ENCODE measurements at places on chromosomes 2 and 18.

DNA sequence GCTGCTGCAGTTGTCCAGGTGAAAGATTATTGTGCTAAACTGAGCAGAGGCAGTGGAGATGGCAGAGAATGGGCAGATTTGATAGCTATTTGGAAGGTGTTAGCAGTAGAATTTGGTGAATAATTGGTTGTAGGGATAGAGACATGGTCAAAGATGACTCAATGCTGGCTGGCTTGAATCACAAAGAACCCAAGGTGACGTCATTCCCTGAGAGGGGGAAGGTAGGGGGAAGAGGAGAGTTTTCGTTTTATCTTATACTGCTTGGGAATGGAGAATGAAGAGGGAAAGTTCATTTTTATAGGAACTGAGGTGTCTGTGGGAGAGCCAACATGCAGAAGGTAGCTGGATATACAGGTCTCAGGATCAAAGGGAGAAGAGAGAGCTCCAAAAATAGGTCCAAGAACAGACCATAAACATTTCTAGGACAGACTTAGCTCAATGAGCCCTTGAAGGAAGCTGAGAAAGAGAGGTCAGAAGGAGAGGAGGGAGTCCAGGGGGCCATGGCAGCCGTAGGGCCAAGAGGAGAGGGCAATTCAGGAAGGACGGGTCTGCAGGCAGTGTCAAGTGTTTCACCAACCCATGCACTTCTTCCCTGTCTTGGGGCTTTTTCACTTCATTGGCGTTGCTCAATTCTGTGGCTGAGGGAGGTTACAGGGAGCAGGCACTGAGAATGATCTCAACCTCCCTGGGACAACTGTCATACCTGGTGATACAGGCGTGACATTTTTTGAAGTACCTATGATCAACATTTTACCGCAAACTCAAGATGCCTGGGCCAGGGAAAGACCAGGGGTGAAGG, 281.3 kb downstream of the TDRD15 start:
- DNase-seq, result no peak

DNA sequence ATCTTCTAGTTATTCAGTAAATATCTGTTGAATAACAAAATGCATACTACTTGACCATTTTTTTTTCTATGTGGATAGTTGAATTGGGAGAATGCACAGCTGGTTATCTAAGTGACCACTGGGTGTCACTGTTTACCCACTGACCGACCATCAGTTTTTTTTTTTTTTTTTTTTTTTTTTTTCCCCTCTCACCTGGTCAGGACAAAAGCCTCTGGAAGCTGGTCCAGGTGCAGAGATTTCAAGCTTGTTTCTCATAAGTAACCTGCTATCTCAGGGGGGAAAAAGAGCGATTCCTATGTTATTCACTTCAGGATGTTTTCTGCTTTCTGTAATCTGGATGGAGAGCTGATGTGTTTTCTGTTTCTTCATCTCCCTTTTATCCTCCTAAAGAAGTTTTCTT, 256.0 kb downstream of the DCDC2C start:
- DNase-seq, result no peak

- DNase-seq, result no peak
Measured at GRCh38 chr18:61334491-61334850, 1.2 kb downstream of the CDH20 start.

GRCh38 chr2:133458280-133458679, 110.0 kb downstream of the NCKAP5 start:
- DNase-seq, result no peak

DNA sequence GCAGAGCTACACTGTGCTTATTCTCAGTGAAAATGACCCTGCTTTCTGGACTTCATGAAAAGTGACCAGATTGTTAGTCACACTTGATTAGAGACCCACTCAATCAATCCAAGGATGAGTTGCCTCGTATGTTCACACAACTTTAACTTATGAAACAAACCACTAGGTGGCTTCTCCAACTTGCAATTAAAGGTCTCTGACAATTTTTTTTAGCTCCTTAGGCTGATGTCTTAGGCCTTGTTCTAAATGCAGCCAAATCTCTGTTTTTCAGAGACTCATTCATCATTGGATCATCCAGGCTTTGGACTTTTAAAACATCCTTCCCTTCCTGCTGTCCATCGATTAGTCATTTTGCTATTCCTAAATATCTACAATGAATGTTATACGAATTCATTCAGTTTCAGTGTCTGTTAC, 63.4 kb downstream of the MREG start:
- peak; percentile 47 for DNase-seq

GRCh38 chr2:43000242-43001054, 208.1 kb upstream of the HAAO start:
- DNase-seq, result no peak

DNA sequence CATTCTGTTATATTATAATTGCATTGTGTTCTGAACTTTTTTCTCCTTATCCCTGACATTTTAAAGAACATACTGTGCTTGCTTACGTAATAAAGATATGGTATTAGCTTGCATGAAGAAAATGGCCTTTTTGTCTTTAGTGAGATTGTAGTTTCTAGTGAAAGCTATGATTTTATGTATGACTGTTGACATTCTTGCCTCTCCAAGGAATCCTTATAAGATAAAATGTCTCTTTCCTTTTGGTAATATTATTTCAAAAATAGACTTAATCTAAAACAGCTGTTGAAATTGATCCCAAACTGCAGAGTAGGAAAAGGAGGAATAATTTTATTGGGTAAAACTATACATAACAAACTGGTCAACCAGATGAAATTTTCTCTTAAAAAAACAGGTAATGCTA, 40.8 kb upstream of the CCDC102B start:
- no peak for DNase-seq

- DNase-seq, result no peak
Measured at GRCh38 chr18:66393463-66393862, 210.4 kb downstream of the CDH19 start.

GRCh38 chr18:10487154-10487553, 32.7 kb downstream of the APCDD1 start:
- DNase-seq, result no peak

DNA sequence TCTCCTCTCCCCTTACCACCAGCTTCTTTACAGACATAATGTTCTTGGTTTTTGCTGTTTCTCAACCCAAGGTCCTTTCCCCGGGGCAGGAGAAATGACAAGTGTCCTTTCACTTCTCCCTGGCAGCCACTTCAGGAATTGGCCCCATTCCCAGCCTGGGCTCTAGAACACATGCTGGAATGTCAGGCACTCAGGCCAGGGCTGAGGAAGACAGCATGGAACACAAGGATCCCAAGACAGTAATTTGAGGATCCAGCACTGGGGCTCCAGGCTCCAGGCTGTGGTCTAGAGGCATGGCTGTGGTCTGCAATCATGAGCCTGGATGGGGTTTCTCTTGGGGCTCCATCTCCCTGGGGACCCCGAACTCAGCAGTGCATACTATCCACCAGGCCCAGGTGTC, 201.4 kb downstream of the CELF4 start:
- no peak for DNase-seq

- no peak for DNase-seq
Measured at GRCh38 chr2:203470371-203470770, 64.7 kb downstream of the RAPH1 start.

GRCh38 chr2:71702971-71703898, 249.9 kb downstream of the DYSF start:
- DNase-seq, result no peak

DNA sequence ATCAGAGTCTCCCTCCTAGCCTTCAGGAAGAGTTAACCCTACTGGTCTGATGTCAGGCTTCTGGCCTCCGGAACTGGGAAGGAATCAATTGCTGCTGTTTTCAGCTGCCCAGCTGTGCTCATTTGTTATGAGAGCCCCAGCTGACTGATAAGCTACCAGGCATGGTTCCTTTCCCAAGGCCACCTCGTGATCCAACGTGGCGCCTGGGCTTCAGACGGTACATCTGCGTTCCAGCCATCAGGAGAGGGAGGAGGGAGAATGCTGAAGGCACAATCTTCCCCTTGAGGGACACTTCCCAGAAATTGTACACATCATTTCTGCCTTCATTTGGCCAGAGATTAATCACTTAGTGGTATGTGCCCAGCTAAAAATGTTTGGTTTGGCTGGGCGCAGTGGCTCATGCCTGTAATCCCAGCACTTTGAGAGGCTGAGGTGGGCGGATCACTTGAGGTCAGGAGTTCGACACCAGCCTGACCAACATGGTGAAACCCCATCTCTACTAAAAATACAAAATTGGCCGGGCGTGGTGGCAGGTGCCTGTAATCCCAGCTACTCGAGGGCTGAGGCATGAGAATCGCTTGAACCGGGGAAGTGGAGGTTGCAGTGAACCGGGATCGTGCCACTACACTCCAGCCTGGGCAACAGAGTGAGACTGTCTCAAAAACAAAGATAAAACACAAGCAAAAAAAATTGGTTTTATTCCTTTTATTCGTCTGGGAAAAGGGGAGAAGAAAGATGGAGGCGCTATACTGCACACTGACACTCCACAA, 10.5 kb upstream of the ARMC9 start:
- DNase-seq, result no peak

DNA sequence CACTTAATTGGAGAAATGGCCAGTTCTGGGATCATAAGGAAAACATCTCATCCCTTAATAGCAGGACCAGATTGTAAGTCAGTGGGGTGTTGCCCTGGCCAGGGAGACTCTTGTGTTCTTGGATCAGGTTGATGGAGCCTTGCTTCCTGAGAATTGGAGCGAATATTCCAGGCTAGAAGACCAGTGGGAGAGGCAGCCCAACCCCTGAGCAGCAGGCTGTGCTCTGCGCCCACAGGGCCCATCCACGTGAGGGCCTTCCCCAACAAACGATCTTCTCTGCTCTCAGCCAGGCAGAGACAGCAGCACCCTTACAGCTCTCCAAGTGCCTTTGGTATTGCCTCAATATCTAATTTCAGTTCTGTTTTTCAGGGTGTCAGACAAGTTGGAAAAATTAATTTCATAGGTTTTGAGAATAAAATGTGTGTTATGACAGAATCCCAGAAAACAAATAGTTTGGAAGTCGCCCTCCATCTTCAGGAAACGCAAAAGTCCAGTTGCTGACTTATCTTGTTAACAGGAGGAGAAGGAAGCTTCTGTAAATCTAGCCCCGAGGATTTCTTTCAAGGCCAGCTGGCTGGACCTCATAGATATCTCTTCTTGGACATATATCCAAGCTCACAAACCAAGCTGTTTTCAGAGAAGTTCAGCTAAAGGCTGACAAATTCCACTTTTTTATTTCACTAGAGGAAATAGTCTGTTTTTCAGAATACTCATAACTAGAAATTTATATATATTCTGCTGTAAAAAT, 105.5 kb downstream of the COPS8 start:
- no peak for DNase-seq

DNA sequence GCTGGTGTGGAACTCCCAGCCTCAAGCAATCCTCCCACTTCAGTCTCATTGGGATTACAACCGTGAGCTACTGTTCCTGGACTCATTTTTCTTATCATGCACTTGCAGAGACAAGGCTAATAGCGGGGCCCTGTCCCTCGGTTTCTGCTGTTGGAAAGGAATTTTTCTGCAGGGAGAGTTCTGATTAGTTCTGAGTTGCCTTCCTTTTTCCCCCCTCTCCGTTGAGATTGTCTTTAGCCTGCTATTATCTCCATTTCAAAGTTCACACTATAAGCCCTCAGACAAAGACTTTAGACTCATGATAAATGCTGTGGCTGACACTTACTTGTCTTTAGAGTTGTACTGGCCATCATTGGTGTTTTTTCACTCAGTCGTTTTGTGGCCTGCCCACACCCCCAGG, 97.2 kb downstream of the NCOA1 start:
- DNase-seq, result no peak

GRCh38 chr2:170277951-170278350, 100.0 kb downstream of the MYO3B start:
- DNase-seq, result no peak

- no peak for DNase-seq
Measured at GRCh38 chr2:79001285-79001684, 24.2 kb upstream of the REG3G start.

- no peak for DNase-seq
Measured at GRCh38 chr2:18998491-18998890, 359.9 kb downstream of the OSR1 start.

GRCh38 chr2:66508484-66509071, 73.7 kb downstream of the MEIS1 start:
- DNase-seq, result no peak

DNA sequence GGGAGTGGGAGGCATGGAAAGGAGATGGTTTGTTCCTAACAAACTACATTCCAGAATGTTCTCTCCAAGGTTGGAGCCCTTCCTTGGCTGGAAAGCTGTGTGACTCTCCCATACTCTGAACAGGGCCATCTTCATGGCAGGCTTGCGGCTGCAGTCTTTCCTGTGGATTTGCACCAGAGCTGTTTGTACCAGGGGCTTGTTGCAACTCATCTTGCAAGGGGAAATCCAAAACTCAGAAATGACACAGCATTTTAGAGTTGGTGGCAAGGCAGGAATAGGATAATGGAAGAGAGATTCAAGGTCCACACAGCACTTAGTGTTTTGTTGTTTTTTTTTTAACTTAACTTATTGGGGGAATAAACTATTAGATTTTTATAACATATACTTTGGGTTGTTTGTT, 73.7 kb upstream of the ZNF516 start:
- no peak for DNase-seq

GRCh38 chr18:79360933-79361332, 34.8 kb upstream of the NFATC1 start:
- DNase-seq, result no peak

DNA sequence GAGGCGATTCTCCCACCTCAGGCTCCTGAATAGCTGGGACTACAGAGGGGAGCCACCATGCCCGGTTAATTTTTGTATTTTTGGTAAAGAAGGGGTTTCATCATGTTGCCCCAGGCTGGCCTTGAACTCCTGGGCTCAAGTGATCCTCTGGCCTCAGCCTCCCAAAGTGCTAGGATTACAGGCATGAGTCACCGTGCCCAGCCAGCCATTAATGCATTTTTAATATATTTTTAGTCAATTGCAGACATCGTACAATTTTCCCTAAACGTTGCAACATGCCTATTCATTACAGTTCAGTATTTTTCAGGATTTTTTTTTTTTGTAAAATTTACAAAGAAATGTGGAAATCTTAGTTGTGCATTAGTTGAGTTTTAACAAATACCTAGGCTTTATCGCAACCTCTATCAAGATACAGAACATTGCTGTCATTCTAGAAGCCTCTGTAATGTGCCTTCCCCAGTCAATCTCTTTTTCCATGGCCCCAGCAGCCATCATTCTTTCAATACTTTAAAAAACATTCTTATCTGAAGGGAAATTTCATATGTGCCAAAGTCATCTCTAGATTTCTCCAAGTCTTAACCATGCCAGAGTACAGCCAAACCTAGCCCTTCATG, 14.7 kb downstream of the NABP1 start:
- no peak for DNase-seq

Data from CD4-positive, alpha-beta T cell treated with Interleukin-4 for 1 hour (primary cell).